NCI-H460 (cell line): ENCODE measurements at places on chromosomes 5 and 9. TPM values are rescaled to one million over a fixed set of nuclear protein-coding genes. Genes with fewer than 3 reads are reported as not detected.

The TLE1 gene
- total RNA-seq: 7.3 and 9.8 TPM in 2 replicates

GRCh38 chr5:173452119-173452905, 124.1 kb upstream of the STC2 start:
- DNase-seq: peak; percentile 96

DNA sequence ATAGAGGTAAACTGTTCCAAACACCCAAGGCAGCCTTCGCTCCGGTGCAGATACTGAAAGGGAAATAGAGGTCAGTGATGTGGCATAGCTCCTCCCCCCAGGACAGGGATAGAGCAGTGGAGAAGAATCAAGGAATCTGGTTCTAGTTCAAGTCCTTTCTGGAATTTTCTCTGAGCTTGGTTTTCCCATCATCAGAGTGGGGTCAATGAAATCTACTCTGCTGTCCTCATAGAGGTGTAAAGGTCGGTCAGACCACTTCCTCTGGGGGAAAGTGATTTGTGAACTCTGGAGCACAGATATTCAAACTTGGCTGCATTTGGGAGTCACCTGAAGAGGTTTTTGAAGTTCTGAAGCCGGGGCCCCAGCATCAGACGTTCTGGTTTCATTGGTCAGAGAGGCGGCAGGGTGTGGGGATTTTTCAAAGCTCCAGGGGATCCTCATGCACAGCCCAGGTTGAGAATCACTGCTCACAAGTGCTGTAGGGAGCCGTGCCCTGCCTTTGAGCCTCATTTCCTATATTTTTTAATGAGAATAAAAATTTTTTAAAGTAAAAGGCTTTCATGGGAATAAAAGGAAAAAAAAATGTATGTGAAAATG, 105.7 kb upstream of the RAD23B start:
- no peak for DNase-seq

- no peak for DNase-seq
These were observed 1.6 kb upstream of the FOXD1 start for GRCh38 chr5:73450137-73450536.

GRCh38 chr5:134506054-134507039, 19.1 kb upstream of the JADE2 start:
- DNase-seq: peak; percentile 80
